ENCODE measurements at places on chromosomes 6 and 20.

DNA sequence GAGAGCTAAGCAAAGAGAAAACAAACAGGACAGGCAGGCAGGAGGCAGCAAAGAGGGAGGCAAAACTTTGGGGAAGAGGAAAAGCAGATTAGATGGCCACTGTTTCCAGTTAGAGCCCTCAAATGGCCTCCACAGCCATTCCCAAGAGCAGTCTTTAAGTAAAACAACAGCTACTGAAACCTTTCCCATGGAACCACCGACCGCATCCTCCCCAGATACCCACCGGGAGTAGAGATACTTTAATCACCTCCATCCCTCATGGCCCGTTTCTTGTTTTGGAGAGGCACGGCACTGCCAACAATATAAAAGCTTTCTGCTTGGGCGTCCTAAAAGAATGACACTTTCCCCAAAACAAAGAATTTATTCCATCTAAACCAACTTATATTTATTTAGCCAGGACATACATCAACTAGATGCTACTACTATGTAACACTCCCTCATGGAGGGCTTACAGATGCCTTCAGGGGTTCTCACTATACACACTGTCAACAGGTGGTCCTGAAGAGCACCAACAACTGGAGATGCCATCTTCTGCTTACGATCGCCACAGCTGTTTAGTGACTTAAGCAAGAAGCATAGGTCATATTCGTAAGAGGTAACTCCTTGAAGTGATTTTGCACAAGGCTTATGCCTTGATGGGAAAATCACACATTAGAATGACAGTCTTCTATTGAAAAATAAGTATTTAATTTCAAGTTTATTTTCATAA lies 43.4 kb downstream of the CNKSR3 start:
- no peak for DNase-seq

- no peak for DNase-seq
Observed at GRCh38 chr6:72863131-72863530, 241.3 kb downstream of the KCNQ5 start.

DNA sequence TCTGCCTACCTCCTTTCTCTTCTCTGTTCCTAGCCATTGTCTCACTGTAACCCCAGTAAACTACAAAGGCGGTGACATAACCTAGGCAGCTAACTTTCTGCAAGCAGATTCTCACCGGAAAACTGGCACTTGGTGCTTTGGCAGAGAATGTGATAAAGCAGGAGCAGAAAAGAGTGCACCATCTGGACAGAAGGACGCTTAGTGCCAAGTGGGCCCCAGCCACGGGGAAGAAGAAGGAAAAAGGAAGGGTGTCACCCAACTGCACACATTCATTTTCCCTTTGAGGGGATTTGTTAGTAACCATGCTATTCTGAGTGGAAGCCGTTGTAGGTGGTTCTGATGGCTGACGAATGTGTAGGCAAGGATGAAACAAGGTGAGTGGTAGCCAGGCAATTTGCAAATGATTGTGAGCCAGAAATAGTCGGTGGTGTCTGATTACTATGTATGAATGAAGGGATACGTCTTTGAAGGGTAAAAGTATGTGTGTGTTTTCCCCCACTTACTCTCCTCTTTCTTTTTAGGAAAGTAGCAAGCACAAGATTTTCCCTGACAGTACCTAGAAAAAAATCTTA lies 148.3 kb upstream of the STXBP5 start:
- DNase-seq, result no peak

GRCh38 chr6:40477246-40478126 lies 109.7 kb downstream of the LRFN2 start:
- DNase-seq, result no peak

- no peak for DNase-seq
Observed at GRCh38 chr6:18323935-18324705, 59.8 kb upstream of the DEK start.

DNA sequence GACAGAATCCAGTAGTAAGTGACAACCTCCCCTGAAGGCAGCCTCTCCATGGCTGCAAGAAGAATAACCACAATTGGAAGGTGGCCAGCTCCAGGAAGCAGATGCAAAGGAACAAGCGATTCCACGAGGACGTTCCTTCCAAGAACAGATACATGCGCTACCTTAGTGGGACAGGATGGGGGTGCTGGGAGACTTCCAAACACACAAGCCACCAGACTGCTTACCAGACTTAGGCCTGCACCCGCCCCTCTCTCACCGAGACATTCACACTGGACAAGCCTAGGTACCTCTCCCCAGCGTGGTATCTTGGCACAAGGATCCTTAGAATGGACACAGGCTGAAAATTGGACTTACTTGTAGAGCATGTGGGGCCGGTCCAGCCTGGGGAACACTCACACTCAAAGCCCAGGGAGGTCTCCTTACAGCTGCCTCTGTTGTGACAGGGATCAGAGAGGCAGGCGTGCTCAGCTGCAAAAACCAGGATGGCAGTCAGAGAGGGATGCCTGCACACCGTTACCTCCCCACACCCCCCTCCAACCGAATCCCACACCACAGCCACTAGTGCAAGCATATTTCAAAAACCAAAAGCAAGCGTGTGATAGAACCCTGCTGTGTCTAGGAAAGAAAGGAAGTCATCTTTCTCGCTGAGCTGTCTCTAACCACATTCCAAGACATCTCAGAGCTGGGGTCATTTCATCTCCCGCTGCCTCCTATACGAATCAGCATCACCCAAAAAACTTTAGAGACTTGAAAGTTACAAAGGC lies 22.4 kb downstream of the JAG1 start:
- DNase-seq, result no peak

DNA sequence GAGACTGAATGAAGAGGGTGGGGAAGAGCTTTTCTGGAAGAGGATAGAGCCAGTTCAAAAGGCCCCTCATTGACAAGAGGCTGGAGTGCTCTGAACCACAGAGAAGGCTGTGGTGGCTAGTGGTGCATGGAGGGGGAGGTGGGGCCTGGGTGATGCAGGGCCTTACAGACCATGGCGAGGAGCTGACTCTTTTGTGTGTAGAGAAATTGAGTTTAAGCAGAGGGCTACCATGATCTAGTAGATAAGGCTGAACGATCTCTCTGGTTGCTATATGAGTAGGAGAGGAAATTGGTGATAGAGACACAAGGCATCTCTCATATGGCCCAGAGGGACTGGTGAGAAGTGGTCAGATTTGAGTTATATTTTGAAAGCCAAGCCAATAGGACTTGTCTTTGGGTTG lies 137.6 kb downstream of the UST start:
- no peak for DNase-seq

DNA sequence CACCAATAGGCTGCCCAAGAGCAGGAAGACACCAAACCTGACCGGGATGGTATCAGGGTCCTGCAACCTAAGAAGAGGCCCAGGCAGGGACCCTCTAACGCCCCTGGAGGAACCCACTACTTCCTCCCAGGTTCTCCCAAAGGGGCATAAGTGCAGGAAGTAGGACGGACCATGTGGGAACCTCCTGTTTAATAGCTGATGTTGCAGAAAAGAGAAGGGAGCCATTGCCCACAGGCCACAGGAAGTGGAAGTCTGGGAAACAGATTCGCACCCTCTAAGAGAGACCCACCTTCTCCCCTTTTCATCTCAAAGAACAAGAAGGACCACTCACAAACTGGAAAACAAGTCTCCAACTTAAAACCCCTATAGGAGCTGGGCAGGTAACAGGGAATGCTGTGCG lies 18.1 kb downstream of the PREX1 start:
- DNase-seq, result no peak

DNA sequence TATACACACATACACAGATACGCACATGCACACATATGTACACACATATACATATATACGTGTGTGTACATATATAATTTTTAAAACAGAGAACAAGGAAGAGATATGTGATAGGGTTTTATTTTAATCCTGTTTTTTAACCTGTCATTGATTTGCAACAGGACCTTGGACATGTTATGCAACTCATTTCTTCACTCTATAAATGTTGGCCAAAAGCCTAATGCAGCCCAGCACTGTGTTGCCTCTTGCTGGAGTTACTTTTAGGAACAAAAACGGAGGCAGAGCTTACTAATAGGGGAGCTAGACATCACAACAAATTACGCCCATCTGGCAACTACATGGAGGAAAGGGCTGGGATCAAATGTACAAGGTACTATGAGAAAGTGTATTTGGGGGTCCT lies 179.9 kb upstream of the TAB2 start:
- DNase-seq, result no peak

DNA sequence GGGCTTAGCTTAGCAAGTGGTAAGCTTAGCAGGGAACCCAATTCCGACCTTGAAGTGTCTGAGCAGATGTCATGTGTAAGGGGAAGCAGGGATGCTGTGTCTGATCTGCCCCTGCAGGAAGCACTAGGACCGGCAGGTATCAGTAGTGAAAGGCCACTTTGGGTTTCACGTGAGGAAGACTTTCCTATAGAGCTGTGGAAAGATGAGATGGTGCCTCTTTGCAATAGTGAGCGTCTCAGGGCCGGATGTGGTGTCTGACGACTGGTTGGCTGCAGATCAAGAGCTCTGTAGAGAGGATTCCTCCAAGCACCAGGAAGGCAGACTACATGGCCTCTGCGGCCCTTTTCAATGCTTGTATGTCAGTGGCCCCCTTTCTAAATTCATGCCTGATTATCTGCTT lies 98.3 kb downstream of the TIAM2 start:
- no peak for DNase-seq

DNA sequence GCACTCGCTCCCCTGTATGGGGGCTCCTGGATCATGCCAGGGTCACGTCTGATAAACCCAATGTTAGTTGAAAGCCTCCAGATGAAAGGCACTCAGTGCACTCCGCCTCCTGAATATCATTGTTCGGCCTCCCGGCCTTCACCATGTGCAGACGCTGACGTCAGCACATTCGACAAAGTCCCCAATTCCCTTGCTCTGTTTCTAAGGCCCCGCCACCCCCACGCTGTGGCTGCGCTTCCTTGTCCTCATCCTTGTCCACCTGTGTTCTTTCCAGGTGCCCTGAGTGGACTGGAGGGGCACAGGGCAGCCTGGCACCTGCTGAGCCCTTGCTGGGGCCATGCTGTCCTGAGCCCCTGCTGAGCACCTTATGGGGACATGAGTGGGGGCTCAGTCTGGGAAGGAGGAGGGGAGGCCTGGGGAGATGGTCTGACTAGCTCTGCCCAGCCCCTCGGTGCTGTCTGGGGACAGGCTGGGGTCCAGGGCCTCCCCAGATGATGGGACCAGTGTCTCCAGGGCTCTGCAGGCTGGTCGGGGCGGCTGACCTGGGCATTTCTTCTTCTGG lies 9.8 kb upstream of the BHLHE23 start:
- DNase-seq, result no peak

- DNase-seq, result no peak
Observed at GRCh38 chr6:157036245-157036711, 259.1 kb downstream of the ARID1B start.

GRCh38 chr6:124234801-124235200 lies 431.1 kb downstream of the NKAIN2 start:
- no peak for DNase-seq

DNA sequence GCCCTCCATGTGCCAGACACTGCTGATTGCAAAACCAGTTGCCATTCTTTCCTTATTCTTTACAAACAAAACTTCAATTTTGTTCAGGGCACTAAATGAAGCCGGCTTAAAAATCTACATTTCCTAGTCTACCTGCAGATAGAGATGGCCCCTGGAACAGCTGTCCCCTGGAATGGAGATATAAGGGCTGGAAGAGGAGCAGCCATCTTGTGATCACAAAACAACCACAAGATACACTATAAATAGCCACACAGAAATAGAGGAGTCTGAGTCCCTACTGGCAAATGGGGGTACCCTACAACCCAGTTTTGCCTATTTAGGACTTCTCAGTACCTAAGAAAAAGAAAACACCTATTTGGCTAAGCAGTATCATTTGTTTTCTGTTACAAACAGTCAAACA lies 115.9 kb upstream of the BEND6 start:
- DNase-seq, result no peak

GRCh38 chr6:161370880-161371279 lies 97.0 kb upstream of the AGPAT4 start:
- peak; percentile 63 for DNase-seq

DNA sequence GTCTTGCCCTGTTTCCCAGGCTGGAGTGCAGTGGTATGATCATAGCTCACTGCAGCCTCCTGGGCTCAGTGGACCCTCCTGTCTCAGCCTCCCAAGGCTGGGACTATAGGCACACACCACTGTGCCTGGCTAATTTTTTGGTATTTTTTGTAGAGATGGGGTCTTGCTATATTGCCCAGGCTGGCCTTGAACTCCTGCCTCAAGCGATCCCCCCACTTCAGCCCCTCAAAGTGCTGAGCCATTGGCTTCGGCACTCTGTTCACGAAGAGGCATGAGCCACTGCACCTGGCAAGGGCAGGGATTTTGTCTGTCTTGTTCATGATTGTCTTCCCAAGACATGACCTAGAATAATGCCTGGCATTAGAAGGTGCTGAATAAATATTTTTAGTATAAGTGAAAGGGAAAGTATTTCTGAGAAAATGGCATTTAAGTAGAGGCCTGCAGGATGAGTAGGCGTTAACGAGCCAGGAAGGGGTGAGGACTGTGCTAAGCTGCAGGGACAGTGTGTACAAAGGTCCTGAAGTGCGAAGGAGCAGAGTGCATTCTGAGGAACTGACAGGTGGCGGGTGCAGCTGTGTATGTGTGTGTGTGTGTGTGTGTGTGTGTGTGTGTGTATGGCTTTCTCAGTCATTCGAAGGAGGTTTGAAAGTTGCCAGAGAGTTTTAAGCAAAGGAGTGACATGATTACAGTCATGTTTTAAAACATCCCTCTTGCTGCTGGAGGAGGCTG lies 43.0 kb downstream of the VEGFA start:
- DNase-seq, result no peak

- no peak for DNase-seq
Observed at GRCh38 chr6:16437095-16437494, 198.7 kb downstream of the GMPR start.

All from T1000 (cell line).